ENCODE measurements at places on chromosomes 5 and 9. TPM values are rescaled to one million over a fixed set of nuclear protein-coding genes. Genes with fewer than 3 reads are reported as not detected.

GRCh38 chr5:144191998-144192397 is 21.3 kb downstream of the KCTD16 start:
- H3K36me3 ChIP-seq = no peaks in the 10 kb centered on the region
- H3K27me3 ChIP-seq = no peaks in the 10 kb centered on the region
- H3K27ac ChIP-seq = peak overlapping the region; percentile 78
- DNase-seq = peak; percentile 81
- peak overlapping the region; percentile 32 for H3K4me3 ChIP-seq

DNA sequence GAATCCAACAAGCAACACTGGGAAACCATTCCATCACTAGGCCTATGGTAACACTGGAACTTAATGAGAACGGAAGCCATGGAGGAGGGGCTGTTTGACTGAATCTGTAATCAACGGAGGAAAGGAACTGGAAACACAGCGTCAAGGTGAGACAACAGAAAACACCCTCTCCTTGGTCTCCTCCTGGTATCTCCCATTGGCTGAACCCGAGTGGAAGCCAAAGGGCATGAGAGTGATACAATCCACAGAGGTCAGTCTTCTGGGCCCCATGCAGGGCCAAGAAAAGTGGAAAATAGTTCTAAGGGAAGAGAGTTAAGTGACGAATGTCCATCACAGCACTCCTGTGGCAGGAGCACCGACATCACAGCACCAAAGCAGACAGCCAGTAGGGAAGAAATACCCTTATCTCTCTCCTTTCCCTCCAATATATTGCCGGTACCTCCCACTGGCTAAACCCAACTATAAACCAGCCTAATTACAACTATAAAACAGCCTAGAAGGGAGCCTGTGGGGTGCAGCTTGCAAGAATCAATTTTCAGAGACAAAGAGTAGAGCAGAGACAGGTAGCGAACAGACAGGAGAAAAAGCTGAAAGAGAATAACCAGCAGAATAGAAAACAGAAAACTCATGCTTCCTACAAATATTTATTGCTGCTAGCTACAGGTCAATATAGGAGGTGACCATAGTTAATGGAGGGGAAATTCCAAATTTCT is 107.4 kb upstream of the IFNE start:
- no peak for DNase-seq
- peaks cover 6% of the 10 kb centered on the region for H3K4me1 ChIP-seq
- H3K4me3 ChIP-seq = no peak overlapping the region
- no peaks in the 10 kb centered on the region for H3K36me3 ChIP-seq
- no peak overlapping the region for H3K27ac ChIP-seq

DNA sequence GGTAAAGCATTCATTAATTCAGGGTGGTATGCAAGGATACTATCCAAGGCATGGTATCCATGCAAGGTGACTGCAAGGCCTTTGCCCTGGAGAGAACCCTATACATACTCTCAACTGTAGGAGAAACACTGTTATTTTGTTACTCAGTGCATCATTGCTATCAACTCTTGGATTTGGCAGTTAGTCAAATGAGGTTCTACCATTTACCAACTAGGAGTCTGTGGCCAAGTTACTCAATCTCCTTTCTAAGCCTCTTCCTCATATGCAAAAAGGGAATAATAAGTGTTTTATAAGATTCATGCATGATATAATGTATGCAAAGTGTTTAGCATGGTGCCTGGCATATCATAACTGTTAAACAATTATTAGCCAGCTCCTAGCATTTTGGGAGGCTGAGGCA is 4.0 kb downstream of the PCDHGC3 start:
- H3K27ac ChIP-seq = no peak overlapping the region
- H3K4me1 ChIP-seq = peaks cover 26% of the 10 kb centered on the region
- DNase-seq = no peak
- H3K4me3 ChIP-seq = no peak overlapping the region

PHYHD1 gene
- total RNA-seq = 2.2 TPM

DNA sequence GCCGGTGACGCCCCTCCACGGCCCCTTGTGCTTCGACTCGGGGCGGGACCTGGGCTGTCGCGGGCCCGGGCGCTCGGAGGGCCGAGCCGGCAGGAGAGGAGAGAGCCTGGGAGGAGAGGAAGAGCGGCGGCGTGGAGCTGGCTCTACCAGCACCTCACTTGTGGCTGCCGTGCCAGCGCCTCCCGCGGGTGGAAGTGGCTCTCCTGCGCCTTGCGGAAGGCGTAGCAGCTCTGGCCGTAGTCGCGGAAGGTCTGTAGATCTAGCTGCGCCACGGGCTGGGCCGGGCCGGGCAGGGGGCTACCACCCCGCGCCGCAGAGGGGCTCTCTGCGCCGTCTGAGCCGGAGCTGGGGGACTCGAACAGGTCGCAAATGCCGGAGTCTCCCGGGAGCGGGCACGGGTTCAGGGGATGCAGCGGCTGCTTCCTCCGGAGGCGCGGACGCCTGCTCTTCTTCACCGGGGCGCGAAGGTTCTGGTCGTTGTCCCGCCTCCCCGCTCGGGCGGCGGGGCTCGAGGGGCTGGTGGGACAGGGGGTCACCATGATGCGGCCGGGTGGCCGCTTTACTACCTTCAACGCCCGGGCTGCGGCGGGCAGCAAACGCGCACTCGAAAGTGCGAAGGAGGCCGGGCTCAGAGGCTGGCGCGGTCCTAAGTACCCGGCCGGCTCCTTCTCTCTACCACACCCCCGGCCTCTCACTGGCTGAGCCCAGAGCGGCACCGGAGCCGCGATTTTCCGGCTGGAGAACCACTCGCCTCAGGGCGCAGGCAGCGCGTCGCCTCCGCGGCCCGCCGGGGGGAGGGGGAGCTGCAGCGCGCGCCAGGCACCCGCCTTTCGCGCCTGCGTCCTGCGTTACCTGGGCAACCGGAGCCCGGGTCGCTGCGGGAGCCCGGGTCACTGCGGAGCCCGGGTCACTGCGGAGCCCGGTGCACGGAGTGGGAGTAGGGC is at the start of gene CCNO:
TSS of gene CCNO (minus strand) at position 624 of the 944 bp plus-strand sequence. CDS start at position 539, 85 bp downstream.
- no peaks in the 10 kb centered on the region for H3K36me3 ChIP-seq
- H3K4me1 ChIP-seq = peaks cover 33% of the 10 kb centered on the region
- peaks cover 55% of the 10 kb centered on the region for H3K27me3 ChIP-seq
- peak; percentile 62 for DNase-seq
- peak within 1 kb of the TSS; percentile 65 for H3K4me3 ChIP-seq

DNA sequence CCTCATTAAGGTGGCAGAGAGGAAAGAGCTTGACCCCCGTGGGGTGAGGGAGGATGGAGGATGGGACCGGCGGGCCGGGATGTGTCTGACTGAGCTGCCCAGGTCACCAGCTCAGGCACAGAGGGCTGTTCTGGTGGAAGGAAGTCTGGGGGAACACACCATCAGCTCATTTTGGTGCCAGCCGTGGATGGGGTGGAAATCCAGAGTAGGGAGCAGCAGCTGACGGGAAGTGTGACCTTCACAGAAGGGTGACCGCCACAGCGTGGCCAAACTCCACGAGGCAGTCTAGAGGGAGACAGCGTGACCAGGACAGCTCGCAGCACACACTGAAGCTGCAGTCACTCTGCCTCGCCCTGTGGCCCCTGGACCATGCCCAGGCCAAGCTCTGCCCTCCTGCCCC is 45.3 kb upstream of the PHYKPL start:
- no peaks in the 10 kb centered on the region for H3K4me1 ChIP-seq
- no peaks in the 10 kb centered on the region for H3K36me3 ChIP-seq
- H3K27ac ChIP-seq = no peak overlapping the region
- H3K27me3 ChIP-seq = no peaks in the 10 kb centered on the region
- H3K4me3 ChIP-seq = no peak overlapping the region

All from CD4-positive, alpha-beta memory T cell (primary cell).